ENCODE measurements at places on chromosomes 11 and 22.

GRCh38 chr11:128234143-128234542 is 353.2 kb downstream of the ETS1 start:
- DNase-seq, result no peak

DNA sequence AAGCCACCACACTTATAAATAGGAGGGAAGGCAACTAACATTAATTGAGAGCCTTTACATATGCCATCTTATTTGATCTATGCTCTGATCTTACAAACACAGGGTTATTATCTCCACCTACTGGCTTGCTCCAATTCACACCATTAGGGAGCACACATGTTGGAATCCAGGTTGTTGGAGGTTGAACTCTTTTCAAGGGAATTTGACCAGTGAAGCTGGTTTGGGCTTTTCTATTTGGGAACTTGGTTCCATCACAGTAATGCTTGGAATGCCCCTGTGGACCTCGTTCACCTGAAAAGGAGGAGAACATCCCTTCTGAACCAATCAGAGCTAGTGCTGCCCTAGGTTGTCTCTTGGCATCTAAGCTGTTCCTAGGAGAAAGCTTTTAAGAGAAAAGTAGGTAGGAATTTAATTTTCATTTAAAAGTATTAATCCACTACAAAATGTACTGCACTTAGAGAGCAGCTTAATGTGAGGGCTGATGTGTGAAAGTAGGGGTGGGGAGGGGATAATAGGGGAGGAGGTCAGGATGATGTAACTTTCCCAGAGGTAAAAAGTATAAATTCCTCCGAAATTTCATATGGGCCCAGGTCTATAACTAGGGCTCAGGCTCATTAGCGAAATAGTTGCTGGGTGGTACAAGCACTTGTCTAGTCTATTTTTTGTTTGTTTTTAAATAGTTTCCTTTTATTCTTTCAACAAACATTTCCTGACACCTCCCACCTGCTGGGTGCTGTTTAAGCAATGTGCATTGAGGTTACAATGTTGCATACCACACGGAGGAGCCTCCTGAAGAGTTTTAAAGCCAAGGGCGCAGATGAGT is 7.6 kb upstream of the MICAL2 start:
- no peak for DNase-seq

DNA sequence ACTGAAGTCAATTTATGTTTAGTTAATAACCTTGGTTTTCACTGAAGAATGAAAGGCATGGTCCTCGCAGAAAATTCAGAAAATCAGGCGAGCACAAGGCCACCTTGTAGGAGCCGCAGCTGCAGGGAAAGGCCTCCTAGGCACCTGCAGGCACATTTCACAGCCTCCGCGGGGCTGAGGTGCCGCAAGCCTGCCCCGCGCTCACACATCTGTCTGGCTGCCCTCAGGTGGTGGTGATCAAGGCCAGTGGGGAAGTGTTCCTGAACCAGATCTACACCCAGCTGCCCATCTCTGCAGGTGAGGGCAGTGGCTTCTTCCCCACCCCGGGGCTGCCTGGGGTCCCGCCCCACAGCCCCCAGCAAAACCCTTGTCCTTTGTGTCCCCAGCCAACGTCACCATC is 10.5 kb downstream of the MUC5AC start:
- no peak for DNase-seq

DNA sequence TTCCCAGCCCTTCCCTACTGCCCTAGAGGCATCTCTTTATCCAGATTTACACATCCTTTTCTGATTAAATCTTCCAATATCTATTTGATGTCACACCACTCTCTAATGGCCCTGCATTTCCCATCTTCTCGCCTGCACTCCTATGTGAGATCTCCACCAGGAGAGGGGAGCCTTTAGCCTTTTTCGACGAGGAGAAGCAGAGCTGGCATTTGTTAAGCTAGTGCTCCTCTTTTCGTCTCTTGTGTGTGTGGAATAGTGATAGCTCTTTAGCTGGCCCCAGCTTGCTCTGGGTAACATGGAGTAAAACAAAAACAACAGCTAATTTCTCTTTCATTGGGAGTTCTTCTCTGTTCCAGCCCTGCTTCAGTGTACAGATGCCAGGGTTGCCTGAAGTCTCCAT is 536.5 kb downstream of the NTM start:
- DNase-seq, result no peak

- no peak for DNase-seq
Observed at GRCh38 chr11:74480688-74481417, 12.7 kb downstream of the LIPT2 start.
